Fibroblast of skin of left biceps (primary cell): ENCODE measurements at places on chromosomes 1 and 21.
A peak's percentile ranks its signal among the peaks of the same experiment; 100 is the strongest.

DNA sequence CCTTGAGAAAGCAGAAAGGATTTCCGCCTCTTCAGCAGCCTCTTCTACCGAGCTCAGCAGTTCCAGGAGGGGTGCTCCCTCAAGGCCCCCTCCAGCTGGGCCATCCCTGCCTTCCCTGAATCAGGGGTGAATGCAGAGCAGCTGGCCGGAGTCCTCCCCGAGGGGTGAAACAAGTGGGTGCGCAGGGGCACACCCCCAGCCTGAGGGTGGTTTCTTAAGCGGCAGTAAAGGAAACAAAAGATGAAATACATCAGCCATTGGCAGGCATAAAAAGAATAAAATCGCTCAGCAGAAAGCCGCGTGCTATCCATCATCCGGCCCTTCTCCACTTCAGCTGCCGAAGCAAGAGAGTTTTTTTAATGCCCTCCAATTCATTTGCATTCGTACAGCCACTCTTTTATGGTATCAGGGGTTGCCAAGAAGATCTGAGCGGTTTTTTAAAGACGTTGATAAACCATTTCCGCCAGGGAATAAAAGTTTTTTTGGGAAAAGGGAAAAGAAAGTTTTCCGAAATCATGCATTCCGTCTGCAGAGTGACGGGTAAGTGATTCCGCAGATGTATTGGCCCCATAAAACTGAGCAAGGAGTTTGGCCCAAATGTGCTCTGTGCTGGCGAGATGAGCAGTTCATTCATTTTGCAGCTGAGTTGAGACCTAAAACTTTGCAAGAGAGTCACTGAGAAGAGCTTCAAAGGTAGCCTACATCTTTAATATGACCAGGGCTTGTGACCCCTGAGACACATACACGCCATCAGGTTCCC is 73.7 kb upstream of the ZC3H12A start:
- DNase-seq = no peak

DNA sequence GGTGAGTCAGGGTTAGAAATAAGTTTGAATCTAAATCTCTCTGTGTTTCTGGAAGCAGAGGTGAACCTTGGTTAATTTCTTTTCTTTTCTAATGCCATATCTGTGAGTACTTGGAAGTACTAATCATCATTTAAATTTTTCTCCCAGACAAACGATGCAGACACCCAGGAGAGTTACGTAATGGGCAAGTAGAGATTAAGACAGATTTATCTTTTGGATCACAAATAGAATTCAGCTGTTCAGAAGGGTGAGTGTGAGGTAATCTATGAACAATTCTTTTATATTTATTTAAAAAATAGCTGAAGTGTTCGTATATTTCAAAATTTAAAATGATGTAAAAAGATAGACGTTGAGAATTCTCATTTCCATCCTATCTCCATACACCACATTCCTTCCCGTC is 11.2 kb downstream of the C4BPA start:
- DNase-seq = peak; percentile 1

DNA sequence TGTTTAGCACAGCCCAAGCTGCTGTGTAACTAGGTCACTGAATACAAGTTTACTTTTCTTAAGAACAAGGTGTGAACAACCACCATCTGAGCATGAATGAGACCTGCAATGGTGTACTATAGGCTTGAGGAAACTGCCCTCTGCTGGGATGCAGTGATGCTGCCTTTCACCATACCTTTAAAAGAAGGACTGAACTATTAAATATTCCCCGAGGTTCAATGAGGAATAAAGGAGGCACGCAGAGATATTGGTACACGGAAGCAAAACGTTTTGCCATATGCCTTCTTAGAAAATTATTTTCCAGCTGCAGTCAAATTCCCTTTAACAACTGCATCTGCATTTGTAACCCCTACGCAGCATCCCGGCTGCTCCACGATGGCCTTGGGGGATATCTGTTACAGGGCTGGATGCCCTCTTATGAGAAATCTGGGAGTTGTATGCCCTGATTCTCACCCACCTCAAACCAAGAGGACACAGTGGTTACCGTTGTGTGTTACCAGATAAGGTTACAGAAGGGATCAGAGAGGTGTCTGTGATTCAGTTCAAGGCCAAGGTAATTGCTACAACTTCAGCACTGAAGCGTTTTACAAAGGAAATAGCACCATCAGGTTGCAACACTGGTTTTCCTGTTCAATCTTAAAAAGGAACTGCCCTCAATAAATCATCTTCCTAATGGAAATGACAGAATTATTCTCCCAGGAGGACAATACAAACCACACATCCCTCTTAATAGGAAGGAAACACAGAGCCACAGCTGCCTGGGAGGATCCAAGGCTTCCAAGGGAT is 470.5 kb downstream of the LTN1 start:
- DNase-seq = peak; percentile 70

- no peak for DNase-seq
Observed at GRCh38 chr1:87346130-87346814, 17.6 kb downstream of the LMO4 start.

GRCh38 chr1:51044199-51044598 is 57.8 kb upstream of the C1orf185 start:
- no peak for DNase-seq

DNA sequence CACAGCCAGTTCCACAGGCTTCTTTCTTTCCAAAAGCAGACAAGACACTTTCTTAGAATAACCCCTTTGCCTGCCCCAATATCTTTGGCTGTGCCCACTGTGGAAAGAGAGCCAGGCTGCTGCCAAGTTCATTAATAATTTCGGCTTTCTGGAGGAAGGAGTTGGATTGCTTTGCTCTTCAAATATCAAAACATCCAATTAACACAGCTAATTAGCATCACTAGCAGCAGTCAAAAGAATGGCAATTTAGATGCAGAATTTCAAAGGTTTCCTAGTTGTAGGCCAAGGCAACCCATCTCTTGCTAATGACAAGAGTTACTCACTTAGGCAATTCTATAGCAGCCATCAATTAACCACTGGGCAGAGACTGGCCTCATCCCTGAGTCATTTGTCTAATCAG is 91.0 kb upstream of the SPATA6 start:
- DNase-seq = no peak

DNA sequence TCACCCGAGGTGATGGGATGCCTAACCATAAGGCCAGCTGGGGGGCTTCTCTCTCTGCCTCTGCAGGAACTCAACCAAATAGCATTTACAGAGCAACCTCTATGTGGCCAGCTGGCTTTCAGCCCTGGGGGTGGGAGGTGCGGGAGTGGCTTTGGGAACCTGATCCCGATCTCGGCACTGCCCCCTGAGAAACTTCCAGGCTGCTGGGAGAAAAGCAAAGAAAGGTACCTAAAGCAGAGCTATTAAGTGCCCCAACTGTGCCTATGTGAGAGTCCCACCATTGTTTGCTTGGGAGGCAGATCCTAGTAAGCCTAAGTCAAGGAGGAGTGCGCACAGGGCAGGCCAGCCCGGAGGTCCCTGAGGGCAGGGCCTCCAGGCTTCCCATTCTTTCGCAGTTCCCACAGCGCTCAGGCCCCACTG is 7.0 kb downstream of the KRTCAP2 start:
- DNase-seq = no peak

DNA sequence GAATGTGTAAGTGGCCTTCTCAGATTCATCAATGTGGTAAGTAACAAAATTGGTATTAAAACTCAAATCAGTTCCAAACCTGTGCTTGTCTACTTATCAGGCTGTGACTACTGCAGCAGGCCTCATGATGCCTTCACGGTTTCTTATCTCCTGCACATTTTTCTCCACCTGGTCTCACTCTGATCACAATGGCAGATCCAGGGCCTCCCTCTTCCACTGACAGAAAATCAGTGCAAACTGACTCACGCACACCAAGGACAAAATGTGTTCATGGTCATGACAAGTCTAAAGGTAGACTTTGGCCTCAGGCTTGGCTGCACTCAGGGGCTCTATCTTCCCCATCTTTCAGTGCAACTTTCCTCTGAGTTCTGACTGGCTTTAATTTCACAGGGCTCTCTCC is 56.7 kb upstream of the ATP1A1 start:
- DNase-seq = no peak

GRCh38 chr1:174726167-174726879 is 273.4 kb upstream of the CACYBP start:
- DNase-seq = no peak

DNA sequence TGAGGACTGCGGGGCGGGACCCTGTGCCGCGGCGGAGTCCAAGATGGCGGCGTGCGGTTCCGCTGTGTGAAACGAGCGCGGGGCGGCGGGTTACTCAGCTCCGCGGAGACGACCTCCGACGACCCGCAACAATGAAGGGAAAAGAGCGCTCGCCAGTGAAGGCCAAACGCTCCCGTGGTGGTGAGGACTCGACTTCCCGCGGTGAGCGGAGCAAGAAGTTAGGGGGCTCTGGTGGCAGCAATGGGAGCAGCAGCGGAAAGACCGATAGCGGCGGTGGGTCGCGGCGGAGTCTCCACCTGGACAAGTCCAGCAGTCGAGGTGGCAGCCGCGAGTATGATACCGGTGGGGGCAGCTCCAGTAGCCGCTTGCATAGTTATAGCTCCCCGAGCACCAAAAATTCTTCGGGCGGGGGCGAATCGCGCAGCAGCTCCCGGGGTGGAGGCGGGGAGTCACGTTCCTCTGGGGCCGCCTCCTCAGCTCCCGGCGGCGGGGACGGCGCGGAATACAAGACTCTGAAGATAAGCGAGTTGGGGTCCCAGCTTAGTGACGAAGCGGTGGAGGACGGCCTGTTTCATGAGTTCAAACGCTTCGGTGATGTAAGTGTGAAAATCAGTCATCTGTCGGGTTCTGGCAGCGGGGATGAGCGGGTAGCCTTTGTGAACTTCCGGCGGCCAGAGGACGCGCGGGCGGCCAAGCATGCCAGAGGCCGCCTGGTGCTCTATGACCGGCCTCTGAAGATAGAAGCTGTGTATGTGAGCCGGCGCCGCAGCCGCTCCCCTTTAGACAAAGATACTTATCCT is 430 bp downstream of the RBM15 start:
- no peak for DNase-seq

DNA sequence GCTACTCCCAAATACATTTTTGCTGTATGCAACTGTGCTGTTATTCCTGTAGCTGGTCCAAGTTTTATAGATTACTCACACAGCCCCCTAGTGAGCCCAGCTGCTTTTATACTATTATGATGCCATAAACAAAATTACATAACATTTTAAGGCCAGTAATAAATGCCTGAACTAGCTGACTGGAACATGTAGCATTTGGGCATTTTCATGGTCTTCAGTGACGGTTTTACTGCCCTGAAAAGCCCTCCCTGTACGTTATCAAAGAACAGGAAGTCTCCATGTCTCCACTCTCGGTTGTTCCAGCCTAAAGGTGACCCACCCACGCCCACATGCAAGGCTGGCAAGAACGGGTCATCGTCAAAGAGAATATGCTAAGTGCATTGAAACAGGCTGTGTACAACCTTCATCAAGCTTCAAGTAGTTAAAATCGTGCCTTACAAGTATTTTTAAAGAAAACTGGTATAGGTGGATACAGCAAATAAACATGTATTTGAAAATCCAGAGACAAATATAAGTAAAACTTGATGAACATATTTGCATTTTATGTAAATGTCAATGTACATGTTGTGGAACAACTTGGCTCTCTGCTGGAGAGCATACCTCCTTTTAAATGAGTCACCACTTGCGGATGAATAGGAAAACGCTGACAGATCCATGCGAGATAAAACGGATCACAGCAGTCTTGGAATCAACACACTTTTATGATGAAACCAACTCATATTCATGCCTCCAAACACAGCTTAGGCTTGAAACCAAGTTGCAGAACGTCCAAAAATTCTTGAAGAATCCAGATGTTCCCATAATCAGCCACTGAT is 520.5 kb downstream of the SMYD3 start:
- peak; percentile 82 for DNase-seq

GRCh38 chr1:65924471-65924870 is 131.8 kb downstream of the PDE4B start:
- DNase-seq = peak; percentile 8

DNA sequence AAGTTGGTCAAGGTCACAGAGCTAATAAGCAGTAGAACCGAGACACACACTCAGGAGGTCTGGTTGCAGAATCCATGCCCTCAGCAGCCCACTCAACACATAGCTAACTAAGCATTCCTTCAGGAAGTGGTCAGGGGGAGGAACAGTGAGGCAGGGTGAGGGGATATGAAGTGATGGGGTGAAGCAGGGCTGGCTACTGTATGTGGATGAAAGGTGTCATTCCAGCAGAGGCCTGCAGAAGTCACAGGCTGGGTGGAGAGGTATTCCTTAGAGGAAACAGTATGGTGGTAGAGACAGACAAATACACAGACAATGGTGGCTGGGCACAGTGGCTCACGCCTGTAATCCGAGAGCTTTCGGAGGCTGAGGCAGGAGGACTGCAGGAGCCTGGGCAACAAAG is 14.1 kb downstream of the TMCO4 start:
- DNase-seq = no peak

DNA sequence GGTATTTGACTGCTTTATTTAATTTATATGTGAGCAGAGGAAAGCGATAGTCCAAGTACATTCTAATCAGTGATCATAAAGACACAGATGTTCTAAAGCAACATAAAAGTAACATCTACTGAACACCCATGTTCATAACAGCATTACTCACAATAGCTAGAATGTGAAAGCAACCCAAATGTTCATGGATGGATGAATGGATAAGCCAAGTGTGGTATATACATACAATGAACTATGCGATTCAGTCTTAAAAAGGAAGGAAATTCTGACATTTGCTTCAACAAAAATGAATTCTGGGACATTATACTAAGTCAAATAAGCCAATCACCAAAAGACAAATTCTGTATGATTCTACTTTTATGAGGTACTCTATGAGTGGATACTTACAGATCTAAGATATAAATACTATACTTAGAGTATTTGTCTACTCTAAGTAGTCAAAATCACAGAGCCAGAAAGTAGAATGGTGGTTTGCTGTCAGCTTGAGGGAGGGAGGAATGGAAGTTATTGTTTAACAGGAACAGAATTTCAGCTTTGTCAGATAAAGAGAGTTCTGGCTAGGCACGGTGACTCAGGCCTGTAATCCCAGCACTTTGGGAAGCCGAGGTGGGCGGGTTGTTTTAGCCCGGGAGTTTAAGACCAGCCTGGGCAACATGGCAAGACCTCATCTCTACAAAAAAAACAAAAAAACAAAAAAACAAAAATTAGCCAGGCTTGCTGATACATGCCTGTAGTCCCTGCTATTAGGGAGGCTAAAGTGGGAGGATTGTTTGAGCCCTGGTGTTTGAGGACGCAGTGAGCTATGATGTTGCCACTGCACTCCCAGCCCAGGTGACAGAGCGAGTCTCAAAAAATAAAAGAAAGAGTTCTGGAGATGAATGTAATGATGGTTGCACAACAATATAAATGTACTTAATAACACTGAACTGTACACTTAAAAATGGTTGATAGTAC is 79.7 kb upstream of the ARHGAP29 start:
- no peak for DNase-seq

DNA sequence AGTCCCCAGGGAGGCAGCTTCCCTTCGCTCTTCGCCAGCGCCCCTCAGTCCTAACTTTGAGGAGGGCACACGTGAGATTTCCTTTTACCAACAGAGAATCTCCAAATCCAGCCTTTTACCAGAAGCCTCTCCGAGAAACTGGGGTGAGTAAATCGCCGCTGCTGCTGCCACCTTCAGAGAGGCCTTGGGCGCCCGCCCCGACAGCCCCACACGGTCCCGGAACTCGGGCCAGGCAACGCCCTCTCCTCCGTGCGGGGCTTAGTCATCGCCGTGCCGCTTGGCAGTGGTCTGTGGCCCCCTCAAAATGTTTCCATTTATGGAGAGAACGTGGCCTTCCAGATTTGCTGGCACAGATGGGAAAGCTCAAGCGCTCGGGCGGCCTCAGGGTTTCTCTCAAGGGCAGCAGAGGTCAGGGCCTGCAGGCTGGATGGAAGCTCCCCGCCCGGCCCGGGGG is 41.4 kb upstream of the COL6A2 start:
- peak; percentile 60 for DNase-seq
